ENCODE measurements at places on chromosomes 1 and 21. TPM values are rescaled to one million over a fixed set of nuclear protein-coding genes. Genes with fewer than 3 reads are reported as not detected.
A peak's percentile ranks its signal among the peaks of the same experiment; 100 is the strongest.

- H3K27me3 ChIP-seq: no peaks in the 10 kb centered on the region
- no peak overlapping the region for H3K4me3 ChIP-seq
- no peaks in the 10 kb centered on the region for H3K36me3 ChIP-seq
Observed at GRCh38 chr21:27017246-27017645, 50.4 kb upstream of the ADAMTS5 start.

DNA sequence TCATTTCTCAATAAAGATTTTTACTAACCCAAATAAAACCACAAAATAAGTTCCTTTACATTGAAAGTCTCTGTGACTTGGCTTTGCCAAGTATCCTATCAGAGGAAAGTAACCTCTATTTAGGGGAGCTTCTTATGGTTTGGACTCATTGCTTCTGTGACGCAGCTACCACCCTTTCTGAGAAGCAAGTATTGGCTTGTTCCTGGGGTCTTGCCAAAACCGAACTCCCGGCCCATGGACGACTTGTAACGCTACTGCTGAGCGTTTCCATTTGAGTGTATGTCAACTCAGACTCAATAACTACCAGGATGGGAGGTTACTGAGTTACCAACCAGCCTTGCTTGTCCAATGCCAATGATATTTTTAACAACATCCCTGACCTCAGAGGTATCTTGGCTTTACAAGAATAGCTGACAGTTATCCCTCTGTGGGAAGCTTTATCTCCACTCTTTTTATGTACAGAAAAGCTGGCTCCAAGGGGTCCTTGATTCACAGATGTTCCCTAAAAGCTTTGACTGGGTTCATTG lies 911.9 kb downstream of the TTLL7 start:
- no peaks in the 10 kb centered on the region for H3K4me1 ChIP-seq
- no peak for DNase-seq
- no peaks in the 10 kb centered on the region for H3K36me3 ChIP-seq
- H3K27ac ChIP-seq: no peak overlapping the region

DNA sequence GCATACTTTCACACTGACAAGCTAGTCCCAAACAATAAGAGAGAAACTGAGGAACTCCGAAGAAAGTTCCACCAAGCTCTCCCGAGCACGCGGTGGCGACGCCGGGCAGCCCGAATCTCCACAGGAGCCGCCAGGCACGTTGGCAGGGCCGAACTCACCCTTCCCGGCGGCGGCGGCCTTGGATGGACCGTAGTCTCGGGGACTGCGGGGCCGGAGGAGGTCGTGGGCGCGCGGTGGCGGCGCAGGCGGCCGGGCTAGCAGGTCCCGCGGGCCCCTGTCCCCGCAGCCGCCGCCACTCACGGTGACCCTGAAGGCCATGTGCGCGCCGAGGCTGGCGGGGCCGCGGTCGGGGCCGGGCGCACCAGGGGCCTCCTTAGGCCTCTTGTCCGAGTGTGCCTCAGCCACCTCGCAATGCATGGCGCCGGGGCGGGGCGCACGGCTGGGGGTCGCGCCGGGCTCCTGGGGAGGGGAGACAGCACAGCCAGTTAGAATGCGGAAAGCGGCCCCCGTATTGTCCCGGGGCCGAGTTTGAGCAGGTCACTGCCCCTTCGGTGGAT lies 1.2 kb downstream of the GLIS1 start:
- peaks cover 10% of the 10 kb centered on the region for H3K4me1 ChIP-seq
- no peaks in the 10 kb centered on the region for H3K36me3 ChIP-seq
- H3K4me3 ChIP-seq: no peak overlapping the region

DNA sequence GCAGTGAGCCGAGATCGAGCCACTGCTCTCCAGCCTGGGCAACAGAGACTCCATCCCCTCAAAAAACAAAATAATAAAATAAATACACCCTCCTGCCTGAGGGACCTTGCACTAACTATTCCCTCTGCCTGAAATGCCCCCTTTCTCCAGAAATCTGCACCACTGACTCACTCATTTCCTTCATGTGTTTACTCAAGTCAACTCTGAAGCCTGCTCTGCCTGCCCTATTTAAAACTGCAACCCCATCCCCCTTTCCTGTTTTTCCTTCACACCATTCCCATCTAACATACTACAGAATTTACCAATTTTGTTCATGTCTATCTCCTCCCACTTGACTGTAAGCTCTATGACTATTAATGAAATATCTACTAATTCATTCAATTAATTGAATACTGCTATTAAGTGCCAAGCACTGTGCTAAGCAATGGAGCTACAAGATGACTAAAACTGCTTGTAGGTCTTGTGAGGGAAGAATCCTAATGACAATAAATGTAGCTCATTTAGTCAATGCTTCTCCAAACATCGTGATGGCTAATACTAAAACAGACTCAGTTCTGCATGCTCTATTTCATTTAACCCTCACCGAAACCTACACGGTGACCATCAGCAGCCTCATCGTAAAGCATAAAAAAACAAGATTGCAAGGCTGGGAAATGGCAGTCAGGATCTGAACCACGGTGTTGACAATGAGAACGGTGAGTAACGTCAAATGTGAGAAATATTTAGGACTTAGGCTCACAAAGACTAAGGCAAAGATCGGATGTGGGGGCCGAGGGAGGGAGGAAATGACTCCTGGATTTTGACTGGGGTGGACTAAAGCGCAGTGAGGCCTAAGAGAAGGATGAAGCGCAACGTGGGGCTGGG lies 749 bp upstream of the TMEM39B start:
- no peak for DNase-seq
- H3K36me3 ChIP-seq: peaks cover 8% of the 10 kb centered on the region
- no peaks in the 10 kb centered on the region for H3K27me3 ChIP-seq
- H3K4me1 ChIP-seq: peaks cover 27% of the 10 kb centered on the region
- H3K4me3 ChIP-seq: peak overlapping the region; percentile 90

DNA sequence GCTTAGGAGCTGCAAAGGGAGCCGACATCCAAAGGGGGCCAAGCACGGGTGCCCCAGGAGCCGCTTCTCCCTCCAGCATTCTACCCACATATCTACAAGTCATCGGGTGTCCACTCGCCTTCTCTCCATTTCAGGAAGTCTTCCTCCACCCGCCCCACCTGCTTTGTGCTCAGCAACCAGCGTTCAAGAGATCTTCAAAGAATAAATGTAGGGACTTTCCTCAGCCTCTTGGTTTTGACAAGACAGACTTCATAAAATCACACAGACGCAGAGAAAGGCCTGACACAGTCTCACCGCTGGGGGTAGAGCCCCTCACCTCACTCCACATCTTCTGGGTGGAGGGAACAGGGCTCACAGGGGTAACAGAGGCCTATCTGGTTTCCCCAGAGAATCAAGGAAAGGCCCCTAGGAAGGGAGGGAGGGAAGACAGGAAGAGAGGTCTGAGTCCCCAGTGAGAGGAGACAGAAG lies 49.5 kb downstream of the SSBP3 start:
- DNase-seq: peak; percentile 79
- H3K4me1 ChIP-seq: peaks cover 58% of the 10 kb centered on the region
- H3K4me3 ChIP-seq: no peak overlapping the region
- peaks cover 5% of the 10 kb centered on the region for H3K36me3 ChIP-seq

DNA sequence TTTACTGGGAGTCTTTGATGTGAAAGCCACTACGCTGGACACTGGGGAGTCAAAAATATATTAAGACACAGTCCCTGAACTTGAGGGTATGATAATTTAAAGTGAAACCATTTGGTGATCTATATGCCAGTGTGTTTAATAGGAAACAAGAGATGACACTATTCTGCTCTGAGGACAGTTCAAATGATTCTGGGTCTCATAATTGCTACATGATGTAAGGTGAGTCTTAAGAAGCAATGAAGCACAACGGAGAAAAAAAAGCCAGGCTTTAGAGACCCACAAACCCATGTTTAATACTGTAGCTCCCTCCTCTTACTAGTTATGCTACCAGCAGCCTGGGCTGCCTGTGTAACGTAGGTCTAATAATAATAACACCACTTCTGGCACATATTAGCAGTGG lies 14.2 kb upstream of the LRRC8D start:
- DNase-seq: no peak
- H3K27ac ChIP-seq: no peak overlapping the region
- H3K4me1 ChIP-seq: no peaks in the 10 kb centered on the region
- no peaks in the 10 kb centered on the region for H3K27me3 ChIP-seq
- no peak overlapping the region for H3K4me3 ChIP-seq

GRCh38 chr1:157992031-157992832 lies 1.2 kb upstream of the KIRREL1 start:
- no peaks in the 10 kb centered on the region for H3K36me3 ChIP-seq
- H3K4me1 ChIP-seq: peaks cover 12% of the 10 kb centered on the region

GRCh38 chr1:58047265-58047858 lies 499.2 kb downstream of the OMA1 start:
- no peaks in the 10 kb centered on the region for H3K4me1 ChIP-seq
- peak; percentile 28 for DNase-seq
- no peak overlapping the region for H3K27ac ChIP-seq
- H3K36me3 ChIP-seq: no peaks in the 10 kb centered on the region
- no peak overlapping the region for H3K4me3 ChIP-seq

DNA sequence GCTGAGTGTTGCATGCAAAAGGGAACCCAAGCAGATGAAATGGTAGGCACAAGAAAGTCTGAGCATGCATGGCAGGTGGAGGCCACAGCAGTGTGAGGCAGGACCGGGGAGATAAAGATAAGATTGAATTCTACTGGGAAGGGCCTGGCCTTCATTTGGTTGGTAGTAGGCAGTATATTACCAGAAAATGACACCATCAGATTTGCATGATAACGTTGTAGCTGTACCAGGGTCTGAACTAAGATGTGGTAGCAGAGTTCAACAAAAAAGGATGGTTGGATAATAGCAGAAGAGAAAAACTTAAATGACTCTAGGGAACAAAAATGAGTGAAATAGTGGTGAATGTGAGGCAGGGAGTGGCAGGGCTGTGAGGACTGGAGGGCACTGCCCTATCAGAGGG lies 75.6 kb upstream of the DNAJC6 start:
- H3K36me3 ChIP-seq: no peaks in the 10 kb centered on the region
- peaks cover 2% of the 10 kb centered on the region for H3K27me3 ChIP-seq
- no peaks in the 10 kb centered on the region for H3K4me1 ChIP-seq
- no peak overlapping the region for H3K4me3 ChIP-seq

GRCh38 chr1:6801966-6802365 lies 16.7 kb downstream of the CAMTA1 start:
- H3K4me1 ChIP-seq: no peaks in the 10 kb centered on the region
- no peak for DNase-seq
- H3K4me3 ChIP-seq: no peak overlapping the region
- H3K27ac ChIP-seq: no peak overlapping the region

- peak overlapping the region; percentile 67 for H3K27ac ChIP-seq
- peaks cover 11% of the 10 kb centered on the region for H3K4me1 ChIP-seq
- no peaks in the 10 kb centered on the region for H3K36me3 ChIP-seq
- H3K27me3 ChIP-seq: no peaks in the 10 kb centered on the region
- peak overlapping the region; percentile 44 for H3K4me3 ChIP-seq
Observed at GRCh38 chr1:50959303-50959912, 659 bp downstream of the FAF1 start.

DNA sequence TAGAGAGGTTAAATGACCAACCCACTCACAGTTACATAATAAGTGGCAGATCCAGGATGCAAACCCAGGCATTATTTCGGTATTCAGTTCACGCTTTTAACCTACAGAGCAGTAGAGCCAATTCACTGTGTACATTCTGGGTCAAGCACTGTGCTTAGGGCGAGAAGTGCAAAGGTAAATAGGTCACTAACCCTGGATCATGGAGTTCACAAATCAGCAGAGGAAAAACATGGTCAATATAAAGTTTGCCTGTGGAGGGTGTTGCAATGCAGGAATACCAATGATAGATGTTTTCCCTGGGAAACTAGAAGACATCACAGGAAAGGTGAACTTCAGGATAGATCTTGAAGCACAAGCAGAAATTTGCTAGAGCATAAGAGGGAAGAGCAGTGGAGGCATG lies 253.4 kb upstream of the NFIA start:
- H3K27ac ChIP-seq: no peak overlapping the region
- H3K4me3 ChIP-seq: no peak overlapping the region

DNA sequence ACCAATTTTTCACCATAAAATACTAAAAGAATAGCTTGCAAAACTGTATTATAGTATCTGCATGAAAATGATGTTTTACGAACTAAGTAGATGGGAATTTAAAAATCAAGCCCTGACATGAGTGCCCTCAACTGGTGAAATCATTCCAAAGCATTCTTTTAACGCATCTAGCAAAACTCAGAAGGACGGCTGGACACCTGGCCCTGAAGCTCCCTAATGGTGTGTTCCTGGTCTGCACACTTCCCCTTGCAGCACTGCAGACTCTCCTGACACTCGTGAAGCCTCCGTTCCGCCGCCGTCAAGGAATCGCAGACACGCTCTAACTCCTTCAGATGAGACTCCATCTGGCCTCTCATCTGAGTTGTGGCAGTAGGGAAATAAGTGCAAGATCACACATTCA lies 39.9 kb downstream of the ODF2L start:
- no peak for DNase-seq
- H3K4me3 ChIP-seq: no peak overlapping the region
- H3K27me3 ChIP-seq: no peaks in the 10 kb centered on the region
- no peaks in the 10 kb centered on the region for H3K4me1 ChIP-seq
- no peak overlapping the region for H3K27ac ChIP-seq

GRCh38 chr1:12613180-12613579 lies 4.8 kb downstream of the DHRS3 start:
- peaks cover 48% of the 10 kb centered on the region for H3K4me1 ChIP-seq
- H3K27me3 ChIP-seq: no peaks in the 10 kb centered on the region
- peaks cover 14% of the 10 kb centered on the region for H3K36me3 ChIP-seq
- DNase-seq: no peak

- H3K27me3 ChIP-seq: peaks cover 44% of the 10 kb centered on the region
- H3K36me3 ChIP-seq: no peaks in the 10 kb centered on the region
- peaks cover 50% of the 10 kb centered on the region for H3K4me1 ChIP-seq
- no peak within 1 kb of the TSS for H3K27ac ChIP-seq
- DNase-seq: peak; percentile 49
Observed at GRCh38 chr1:155078469-155079209, at the start of gene EFNA3. Gene EFNA3, plus strand, starts transcription at chr1:155078837. Its CDS starts 105 bp downstream, at chr1:155078942.

GRCh38 chr1:29004798-29005197 lies 90.4 kb downstream of the EPB41 start:
- H3K27ac ChIP-seq: no peak overlapping the region
- H3K4me3 ChIP-seq: no peak overlapping the region
- H3K4me1 ChIP-seq: no peaks in the 10 kb centered on the region

- peaks cover 7% of the 10 kb centered on the region for H3K36me3 ChIP-seq
- no peak for DNase-seq
- peaks cover 10% of the 10 kb centered on the region for H3K4me1 ChIP-seq
- no peaks in the 10 kb centered on the region for H3K27me3 ChIP-seq
Observed at GRCh38 chr1:243500512-243500911, 244.7 kb downstream of the SDCCAG8 start.

Gene MAEL
- total RNA-seq: not detected

Gene S100PBP
- total RNA-seq: 85.5 TPM

Gene LPAR3
- 0.48 TPM for total RNA-seq

Gene FAM163A
- not detected for total RNA-seq
